ENCODE measurements at places on chromosomes 7 and 10. TPM values are rescaled to one million over a fixed set of nuclear protein-coding genes. Genes with fewer than 3 reads are reported as not detected.

Gene H2AZ2
- 139 TPM for total RNA-seq

Gene AKR1D1
- total RNA-seq = not detected

Gene SPDYE11
- total RNA-seq = not detected

Gene CXCL12
- 322 TPM for total RNA-seq

- no peak for DNase-seq
These were observed 335.2 kb upstream of the RNF32 start for GRCh38 chr7:156305351-156305750.

GRCh38 chr7:139511315-139511714 is 12.2 kb upstream of the CLEC2L start:
- no peak for DNase-seq

- DNase-seq = peak; percentile 66
These were observed 70.1 kb downstream of the AMZ1 start for GRCh38 chr7:2757904-2758672.

DNA sequence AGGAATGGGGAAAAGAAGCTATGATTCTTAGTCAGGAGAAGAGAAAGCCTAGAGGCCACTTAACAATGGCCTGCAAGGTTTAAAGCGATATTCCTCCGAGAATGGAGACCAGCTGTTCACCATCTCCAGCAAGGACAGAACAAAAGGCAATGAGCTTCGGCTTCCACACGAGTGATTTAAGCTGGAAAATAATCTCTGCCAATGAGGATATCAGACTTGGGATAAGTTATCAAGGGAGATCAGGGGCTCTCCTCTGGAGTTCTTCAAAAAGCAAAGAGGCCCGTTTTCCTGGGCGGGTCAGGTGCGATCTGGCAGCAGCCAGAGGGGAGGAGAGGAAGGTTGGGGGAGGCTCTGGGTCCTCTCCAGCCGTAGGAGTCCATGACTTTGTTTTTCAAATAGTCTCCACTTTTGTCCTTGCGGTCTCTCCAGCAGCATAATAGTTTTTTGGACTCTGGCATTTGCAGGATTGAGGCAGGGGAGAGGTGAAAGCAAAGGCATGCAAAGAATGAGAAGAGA is 211.3 kb downstream of the SKIDA1 start:
- DNase-seq = no peak

DNA sequence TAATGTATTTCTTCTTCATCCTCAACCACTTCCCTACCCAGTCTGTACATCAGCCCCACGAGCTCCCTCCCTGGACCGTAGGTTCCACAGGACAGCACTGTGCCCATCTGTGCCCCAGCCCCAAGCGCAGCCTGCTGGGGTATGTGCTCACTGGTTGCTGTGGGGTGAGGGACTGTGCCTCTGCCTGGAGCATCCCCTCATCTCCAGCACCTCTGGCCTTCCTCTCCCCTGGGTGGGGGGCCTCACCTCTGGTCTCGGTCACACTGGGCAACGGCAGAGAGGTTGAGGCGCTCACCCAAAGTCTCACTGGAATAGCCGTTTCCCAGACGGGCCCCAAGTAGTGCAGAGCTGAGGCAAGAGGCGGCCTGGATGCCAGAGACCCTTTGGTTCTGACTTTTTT is 1.5 kb upstream of the PRKAR1B start:
- DNase-seq = no peak

DNA sequence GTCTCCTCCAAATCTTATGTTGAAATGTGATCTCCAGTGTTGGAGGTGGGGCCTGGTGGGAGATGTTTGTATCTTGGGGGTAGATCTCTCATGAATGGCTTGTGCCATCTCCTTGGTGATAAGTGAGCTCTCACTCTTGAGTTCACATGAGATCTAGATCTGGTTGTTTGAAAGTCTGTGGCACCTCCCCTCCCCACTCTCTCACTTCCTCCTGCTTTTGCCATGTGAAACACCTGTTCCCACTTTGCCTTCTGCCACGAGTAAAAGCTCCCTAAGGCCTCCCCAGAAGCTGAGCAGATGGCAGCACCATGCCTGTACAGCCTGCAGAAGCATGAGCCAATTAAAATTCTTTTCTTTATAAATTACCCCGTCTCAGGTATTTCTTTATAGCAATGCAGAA is 23.5 kb downstream of the TMEM229A start:
- no peak for DNase-seq

GRCh38 chr10:4767033-4767814 is 58.8 kb upstream of the AKR1E2 start:
- DNase-seq = no peak

- no peak for DNase-seq
These were observed 133.8 kb upstream of the AGR3 start for GRCh38 chr7:17015598-17016031.

- no peak for DNase-seq
These were observed 669.5 kb upstream of the GHITM start for GRCh38 chr10:83469728-83470331.

GRCh38 chr10:8407501-8408021 is 353.1 kb downstream of the GATA3 start:
- no peak for DNase-seq

- DNase-seq = no peak
These were observed 536.1 kb upstream of the AUTS2 start for GRCh38 chr7:69062020-69062765.
